ENCODE measurements at places on chromosomes 2 and 18.

DNA sequence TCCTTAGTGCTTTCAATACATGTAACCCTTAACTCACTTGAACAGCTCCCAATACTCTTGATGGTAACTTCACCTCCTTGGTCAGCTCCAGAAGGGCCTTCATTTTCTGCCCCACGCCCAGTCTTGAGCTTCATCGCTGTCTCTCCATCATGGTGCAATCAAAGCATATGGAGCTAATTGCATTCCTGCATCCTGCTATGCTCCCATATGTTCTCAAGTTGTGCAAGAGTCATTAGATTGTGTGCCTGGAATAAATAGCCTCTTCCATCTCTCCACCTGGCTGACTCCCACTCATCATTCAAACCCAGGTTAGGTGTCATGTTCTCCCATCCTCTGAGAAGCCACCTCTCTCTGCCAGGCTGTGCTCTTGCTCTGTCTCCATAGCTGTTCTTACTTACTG, 364.5 kb upstream of the RGPD4 start:
- DNase-seq: no peak

- peak; percentile 44 for DNase-seq
These were observed 68.4 kb downstream of the POLR1A start for GRCh38 chr2:86037141-86037794.

DNA sequence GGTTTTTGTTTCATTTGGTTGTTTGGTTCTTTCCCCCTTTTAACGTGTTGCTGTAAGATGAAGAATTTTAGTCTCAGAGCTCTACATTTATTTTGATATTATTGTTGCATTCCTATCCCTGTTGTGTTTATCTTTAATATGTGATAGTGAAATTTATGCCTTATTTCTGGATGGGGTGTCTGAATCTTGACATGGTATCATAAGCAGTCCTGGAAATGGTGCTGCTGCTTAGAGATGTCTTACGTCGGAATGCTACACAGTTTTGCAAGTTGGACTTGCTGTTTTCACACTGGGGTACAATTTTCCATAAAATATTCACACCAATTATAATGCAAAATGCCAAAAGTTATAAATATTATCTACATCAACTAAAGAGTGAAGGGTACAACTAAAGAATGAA, 164.0 kb downstream of the GPD2 start:
- DNase-seq: no peak

DNA sequence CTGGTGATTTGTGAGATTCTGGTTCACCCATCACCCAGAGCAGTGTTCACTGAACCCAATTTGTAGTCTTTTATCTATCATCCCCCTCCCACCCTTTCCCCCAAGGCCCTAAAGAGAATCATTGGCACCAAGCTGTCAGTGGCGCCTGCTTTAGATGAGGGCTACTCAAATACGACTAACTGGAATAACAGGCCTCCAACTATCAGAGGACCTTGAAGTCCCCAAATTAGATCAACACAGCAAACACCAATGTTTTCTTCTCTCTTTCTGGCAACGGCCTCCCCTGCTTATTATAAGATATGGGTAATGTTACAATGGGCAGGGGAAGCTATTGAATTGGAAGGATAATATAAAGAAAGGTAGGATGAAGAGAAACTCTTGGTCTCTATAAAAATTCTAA, 232.3 kb downstream of the SCG2 start:
- no peak for DNase-seq

DNA sequence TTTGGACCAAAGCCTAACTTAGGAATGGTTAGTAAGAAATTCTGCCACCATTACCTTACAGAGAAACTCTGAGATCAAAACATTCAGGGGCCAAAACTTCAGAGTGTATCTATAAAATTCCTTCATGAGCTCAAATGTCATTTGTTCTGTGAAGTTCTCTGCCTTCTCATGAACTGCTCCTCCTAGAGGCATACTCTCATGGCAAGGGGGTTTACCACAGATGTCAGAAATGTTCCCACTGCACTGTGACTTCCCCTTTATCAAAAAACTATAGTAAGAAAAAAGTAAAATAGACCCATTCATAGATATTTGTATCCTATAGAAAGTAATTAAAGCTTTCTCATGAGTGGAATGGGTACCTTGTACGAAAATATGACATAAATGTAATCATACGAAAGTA, 68.5 kb downstream of the USP40 start:
- no peak for DNase-seq

GRCh38 chr2:226884166-226884565, 48.3 kb downstream of the RHBDD1 start:
- no peak for DNase-seq

GRCh38 chr2:190431907-190432306, 23.8 kb downstream of the MFSD6 start:
- no peak for DNase-seq

DNA sequence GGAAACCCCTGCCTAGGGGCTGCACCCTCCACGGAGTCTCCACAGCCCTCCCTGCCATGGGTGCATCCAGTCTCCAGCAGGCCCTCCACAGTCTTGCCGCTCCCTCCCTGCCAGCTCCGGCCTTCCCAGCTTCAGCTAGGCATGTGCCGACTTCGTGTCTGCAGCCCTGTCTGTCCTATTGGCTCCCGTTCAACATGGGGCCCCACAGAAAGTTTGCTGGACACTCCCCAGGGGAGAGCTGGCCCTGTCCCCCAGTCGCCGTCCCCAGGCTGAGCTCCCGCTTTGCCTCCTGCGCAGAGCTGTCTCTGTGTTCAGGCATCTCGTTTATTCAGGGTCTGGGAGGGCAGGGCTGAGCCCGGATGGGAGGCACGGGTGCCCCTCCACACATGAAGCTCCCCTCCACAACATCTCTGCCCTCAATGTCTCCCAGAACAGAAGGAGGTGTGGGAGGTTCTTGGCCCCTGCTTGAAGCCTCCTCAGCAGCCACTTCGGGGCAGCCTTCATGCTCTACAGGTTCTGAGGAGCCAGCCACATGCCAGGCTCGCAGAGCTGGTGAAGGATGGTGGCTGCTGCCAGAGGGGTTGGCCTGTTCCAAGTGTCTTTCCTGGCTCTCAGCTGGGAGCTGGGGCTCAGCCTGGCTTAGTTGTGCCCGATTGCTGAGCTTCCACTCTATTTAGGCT, 120.1 kb upstream of the PXDN start:
- DNase-seq: no peak

- DNase-seq: peak; percentile 59
These were observed 68.5 kb upstream of the STK17B start for GRCh38 chr2:196239622-196240587.

DNA sequence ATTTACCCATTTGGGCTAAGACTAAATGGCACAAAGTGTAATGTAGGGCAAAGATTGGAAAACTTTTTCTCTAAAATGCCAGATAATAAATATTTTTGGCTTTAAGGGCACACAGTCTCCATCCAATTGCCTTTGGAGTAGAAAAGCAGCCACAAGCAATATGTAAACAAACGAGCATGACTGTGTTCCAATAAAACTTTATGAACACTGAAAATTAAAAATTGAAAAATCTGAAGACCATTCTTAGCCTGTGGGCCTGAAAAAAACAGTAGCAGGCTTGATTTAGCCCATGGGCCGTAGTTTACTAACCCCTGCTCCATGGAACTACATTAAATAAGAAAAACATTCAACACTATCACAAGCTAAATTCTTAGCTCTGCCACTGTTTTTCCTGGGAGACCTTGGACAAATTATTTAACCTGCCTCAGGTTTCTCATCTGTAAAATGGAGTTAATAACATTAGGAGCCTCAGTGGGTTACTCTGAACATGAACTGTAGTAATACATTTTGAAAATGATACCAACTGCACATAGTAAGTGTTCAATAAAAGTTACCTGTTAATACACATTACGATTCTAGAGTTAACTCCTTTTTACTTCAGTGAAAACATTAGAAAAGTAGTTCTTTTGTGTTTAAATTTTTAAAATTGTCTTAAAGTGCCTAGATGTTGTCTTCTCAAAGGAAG, 1.3 kb downstream of the IFIH1 start:
- no peak for DNase-seq

GRCh38 chr18:3605954-3606443, 156.0 kb downstream of the TGIF1 start:
- DNase-seq: no peak

GRCh38 chr2:239581352-239581901, 180.6 kb upstream of the HDAC4 start:
- DNase-seq: no peak

DNA sequence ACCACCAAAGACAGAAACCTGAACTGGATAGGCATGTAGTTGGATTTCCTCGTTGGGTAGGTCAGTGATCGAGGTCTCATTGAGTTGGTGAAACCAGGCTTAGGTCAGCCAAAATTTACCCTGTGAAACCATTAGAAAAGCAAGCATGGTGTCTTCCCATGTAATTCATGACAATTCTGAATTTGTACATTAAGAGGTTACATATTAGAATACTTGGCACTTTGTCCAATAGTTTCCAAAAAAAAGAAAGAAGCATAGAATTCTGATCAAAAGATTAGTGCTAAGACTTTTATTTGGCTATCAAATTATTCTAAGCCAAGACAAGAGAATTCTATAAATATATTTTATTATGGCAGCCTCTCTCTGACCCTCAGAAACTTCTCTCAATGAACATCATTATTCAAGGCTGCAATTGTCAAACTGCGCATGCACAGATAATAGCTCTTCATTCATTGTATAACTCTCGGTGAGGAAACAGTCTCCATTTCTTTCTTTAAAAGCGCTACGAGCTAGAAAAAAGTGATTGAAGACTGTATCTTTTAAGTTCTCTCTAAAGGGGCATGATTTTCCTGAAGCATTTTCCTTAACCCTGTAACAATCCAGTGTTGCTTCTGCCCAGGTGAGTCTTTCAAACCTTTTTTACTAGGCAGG, 79.1 kb upstream of the MYCN start:
- DNase-seq: no peak

- DNase-seq: no peak
These were observed 262.0 kb upstream of the PIK3C3 start for GRCh38 chr18:41693008-41693407.

GRCh38 chr2:196294516-196294909, 123.1 kb upstream of the STK17B start:
- DNase-seq: no peak

DNA sequence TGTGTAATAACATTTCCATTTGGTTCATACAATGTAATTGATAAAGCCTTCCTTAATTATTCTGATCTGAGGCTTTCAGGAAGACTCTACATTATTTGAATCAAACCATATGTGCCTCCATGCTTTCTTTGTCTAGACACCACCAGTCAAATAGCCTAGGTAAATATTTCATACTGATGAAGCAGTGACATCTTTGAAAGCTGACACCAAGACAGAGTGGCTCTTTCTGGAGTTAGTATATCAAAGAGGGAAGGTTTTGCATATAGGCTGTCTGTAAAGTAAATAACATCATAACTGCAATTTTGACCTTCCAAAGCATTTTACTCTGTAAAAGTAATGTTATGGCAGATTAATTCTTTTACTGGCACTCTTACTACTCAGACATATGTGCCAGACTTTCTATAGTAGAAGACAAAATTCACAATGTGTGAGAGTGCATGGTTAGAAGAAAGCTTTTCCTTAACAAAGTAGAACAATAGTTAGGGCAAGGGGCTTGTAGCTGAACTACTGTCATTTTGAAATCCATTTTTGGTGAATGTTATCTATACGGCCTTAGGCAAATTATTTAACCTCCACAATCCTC, 177.3 kb downstream of the ERBB4 start:
- DNase-seq: no peak

GRCh38 chr2:13676269-13676668, 956.2 kb upstream of the LRATD1 start:
- no peak for DNase-seq

- DNase-seq: no peak
These were observed 59.8 kb downstream of the TRIB2 start for GRCh38 chr2:12776521-12776961.

DNA sequence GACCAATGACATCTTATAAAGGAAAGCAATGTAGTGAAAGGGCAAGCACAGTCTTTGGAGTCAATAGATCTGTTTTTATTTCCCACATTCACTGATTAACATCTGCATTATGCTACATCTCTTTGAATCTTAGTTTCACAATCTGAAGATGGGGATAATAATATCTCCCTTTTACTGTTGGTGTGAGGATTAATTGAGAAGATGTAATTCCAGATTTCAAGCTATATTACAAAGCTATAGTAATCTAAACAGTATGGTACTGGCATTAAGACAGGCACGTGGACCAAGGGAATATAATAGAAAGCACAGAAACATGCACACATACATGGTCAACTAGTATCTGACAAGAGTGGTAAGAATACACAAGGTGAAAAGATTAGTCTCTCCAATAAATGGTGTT, 45.3 kb downstream of the SLC4A5 start:
- no peak for DNase-seq

- no peak for DNase-seq
These were observed 20.4 kb upstream of the KCNS3 start for GRCh38 chr2:17858064-17858463.

GRCh38 chr2:54941248-54941984, 108.8 kb downstream of the RTN4 start:
- no peak for DNase-seq

- no peak for DNase-seq
These were observed 72.5 kb upstream of the CYP1B1 start for GRCh38 chr2:38148501-38148900.

DNA sequence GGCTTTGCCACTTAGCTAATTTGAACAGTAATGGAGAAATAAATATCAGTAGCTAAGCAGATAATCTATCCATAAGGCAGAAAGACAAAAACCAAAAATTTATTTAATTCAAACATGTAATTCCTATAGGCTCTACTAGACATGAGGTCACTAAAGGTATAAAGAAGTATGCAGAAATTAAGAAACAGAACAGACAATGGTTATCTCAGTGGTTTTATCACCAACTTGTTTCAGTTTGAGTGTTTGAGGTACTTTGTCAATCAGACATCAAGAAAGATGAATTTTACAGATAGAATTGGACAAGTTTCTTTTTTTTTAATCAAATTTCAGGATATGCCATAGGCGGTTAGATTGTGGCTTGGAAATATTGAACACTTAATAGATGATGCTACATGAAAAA, 67.4 kb upstream of the ZEB2 start:
- no peak for DNase-seq

DNA sequence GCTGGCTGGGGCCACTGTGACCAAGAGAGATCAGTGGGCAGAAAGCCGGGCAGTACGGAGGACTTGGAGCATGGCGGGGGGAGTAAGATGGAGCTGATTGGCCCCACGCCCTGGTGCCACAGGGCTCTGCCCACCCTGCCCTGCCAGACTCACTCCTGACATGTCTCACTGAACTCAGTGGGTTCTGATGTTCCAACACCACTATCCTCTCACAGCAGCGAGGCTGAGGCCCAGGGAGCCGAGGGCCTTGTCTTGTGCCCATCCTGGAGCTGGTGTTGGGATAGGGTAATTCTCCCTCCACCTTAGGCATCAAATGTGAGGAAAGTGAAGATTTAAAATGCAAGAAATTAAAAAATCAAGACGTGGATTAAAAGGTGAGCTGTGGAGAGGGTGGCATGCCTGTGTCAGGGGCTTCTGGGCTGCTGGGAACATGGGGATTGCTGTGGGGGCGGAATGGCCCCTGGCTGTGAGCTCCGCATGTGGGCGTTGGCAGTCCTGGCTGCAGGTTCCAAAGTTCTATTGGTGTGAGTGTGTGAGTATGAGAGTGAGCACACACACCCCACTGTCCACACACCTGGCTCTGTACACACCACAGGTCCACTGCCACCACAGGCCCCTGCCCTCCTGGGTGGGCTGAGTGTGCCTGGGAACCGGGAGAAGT, 283.5 kb upstream of the HS6ST1 start:
- no peak for DNase-seq

Measured in stimulated activated CD4-positive, alpha-beta T cell treated with anti-CD3 and anti-CD28 coated beads, Interleukin-2, amount 100 ng/mL, for 48 hours (primary cell).